Ascending aorta (tissue), 2 donors: ENCODE measurements at places on chromosomes 2 and 18. TPM values are rescaled to one million over a fixed set of nuclear protein-coding genes. Genes with fewer than 3 reads are reported as not detected.

DNA sequence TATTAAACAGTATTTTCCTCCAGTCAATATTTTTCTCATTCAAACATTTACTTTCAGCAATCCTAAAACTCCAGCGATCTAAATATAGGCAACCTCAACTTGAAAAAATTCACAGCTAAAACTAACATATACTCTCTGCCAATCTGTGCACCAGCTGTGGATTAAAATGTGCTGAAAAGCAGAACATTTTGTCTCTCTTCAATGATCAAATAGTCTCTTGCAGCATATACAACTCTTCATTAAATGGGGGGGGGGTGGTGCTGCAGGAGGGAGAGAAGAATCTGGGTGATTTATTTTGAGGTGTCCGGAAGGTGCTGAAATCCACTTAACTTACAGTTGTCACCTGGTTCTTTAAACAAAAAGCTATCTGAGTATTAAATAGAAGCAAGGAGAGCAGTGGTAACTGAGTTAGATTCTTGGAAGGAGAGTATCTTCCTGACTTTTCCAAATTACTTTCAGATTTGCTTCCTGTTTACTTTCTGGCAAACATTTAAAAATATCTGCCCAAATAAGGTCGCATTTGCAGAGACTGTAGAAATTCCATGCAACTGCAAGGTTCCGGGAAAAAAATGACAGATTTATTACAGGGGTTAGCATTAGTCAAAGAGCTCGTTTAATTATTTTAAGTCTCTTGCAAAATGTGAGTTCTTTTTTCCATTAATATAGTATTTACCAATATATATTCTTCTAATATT lies 904.7 kb upstream of the ACVR2A start:
- no peak for DNase-seq

GRCh38 chr18:66168685-66169235 lies 417.9 kb downstream of the CDH7 start:
- DNase-seq: no peak

The SDC1 gene
- total RNA-seq: 0.32 TPM

The TEKT4 gene
- not detected for total RNA-seq

The EGR4 gene
- not detected for total RNA-seq

The ALPG gene
- not detected for total RNA-seq

The LIMS3 gene
- total RNA-seq: 21.9 TPM
